OCI-M1 (cell line): ENCODE measurements at places on chromosomes 13 and 19.

DNA sequence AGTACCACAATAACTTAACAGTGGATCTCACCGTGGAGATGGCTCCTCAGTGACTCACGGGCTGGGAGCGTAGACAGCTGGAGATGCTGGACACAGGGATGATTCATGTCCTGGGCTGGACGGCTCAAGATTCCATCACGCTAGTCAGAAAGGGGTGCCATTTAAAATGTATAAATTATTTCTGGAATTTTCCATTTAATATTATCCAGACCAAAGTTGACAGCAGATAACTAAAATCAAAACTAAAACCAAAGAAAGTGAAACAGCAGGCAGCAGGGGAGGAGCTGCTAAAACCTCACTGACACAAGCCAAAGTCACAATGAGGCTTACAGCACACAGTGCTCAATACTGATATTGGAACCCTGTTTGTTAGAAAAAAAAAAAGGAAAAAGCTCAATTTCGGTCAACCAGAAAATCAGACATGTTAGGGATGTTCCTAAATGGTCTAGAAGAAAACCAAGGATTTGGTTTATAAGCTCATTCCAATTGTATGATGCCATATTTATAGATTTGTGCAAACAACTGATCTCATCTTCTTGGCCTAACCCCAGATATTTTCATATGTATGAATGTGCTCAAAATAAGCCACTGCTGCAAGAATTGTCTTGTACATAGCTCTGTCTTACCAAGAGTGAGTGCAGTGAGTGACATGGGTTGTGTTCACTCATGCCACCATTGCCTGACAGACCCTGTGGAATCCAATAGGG is 111.8 kb downstream of the SACS start:
- no peak for DNase-seq

DNA sequence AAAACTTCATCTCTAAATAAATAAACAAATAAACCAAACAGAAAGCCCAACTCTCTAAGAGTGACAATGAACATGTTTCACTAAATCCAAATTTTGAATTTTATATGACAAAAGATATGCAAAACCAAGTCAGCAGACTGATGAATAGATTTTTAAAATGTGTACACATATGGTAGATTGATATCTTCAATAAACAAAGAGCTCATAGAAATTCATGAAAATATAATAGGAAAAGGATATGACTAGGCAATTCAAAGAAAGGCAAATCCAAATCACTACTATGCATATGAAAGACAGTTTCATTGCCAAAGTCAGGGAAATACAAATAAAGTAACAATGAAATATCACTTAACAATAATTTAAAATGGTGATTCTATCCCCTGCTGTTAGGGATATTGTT is 63.7 kb upstream of the NBEA start:
- no peak for DNase-seq

- peak; percentile 99 for DNase-seq
These were observed at the start of gene ZNF223 for GRCh38 chr19:44051650-44052402. ZNF223 (plus strand) TSS chr19:44052036; CDS start chr19:44055177, 3,141 bp downstream.

GRCh38 chr13:36418022-36418805 is 14.1 kb upstream of the CCNA1 start:
- DNase-seq, result peak; percentile 92

GRCh38 chr13:84686973-84687372 is 804.7 kb upstream of the SLITRK1 start:
- no peak for DNase-seq

DNA sequence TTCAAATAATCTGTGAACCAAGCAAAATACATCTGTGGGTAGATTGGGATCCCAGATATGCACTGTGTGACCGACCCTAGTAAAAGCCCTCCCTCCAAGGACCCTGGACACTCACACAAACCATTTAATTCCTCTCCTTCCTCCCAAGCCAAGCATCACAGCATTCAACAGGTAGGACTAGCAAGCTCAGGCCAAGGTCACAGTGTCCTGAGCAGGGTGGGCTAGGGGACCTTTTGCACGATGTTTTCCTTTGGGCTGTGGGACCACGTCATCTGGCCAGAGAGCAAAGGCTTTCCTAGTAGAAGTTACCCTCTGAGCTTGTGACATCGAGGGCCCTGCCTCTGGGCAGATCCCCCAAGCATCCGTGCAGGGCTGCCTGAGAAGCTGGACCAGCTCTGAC is 297.6 kb upstream of the ZNF507 start:
- no peak for DNase-seq
